ENCODE measurements at places on chromosomes 1 and 21.

- no peak for DNase-seq
Measured at GRCh38 chr1:101175466-101175865, 61.4 kb upstream of the S1PR1 start.

- DNase-seq, result no peak
Measured at GRCh38 chr1:234217316-234217840, 155.9 kb upstream of the COA6 start.

DNA sequence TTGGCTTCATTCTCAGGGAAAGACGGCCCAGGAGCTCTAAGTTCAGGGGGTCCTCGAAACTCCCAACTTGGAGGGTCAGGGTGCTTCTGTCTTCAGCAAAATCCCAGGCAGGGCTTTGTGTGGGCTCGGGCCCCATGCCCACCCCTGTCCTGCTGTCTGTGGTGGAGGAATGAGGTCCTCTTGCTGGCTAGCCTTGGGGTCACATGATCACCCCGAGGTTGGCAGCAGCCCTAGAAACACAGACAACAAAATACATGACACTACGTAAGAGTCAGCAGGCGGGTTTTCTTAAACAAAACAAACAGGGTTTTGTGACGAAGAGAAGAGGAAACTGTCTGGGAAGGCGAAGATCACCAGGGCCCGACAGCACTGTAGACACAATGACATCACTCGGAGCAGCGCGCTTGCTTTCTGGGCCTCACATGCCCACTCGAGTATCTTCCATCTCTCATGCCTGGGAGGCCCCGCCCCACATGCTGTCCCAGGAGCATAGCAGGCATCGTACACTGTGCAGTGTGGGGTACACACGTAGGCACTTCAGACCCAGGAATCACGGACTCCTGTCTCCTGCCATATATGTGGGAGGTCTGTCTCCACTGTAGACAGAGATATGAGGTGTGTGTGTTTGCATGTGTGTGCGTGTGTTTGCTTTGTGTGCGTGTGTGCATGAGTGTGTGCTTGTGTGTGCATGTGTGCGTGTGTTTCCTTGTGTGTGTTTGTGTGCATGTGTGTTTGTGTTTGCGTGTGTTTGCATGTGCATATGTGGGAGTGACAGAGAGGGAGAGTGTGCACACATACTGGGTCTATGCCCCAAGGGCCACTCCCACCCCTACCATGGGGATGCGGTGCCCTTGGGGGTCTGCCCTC, 94.7 kb downstream of the SIK1 start:
- no peak for DNase-seq

- DNase-seq, result no peak
Measured at GRCh38 chr1:109133815-109134214, 19.9 kb downstream of the ELAPOR1 start.

- DNase-seq, result no peak
Measured at GRCh38 chr1:24345334-24345733, 26.2 kb downstream of the GRHL3 start.

GRCh38 chr1:53681977-53682685, 56.8 kb downstream of the GLIS1 start:
- no peak for DNase-seq

- DNase-seq, result peak; percentile 65
Measured at GRCh38 chr1:151340870-151341754, 5.9 kb downstream of the RFX5 start.

GRCh38 chr1:243513726-243514491, 258.1 kb downstream of the SDCCAG8 start:
- DNase-seq, result peak; percentile 25

DNA sequence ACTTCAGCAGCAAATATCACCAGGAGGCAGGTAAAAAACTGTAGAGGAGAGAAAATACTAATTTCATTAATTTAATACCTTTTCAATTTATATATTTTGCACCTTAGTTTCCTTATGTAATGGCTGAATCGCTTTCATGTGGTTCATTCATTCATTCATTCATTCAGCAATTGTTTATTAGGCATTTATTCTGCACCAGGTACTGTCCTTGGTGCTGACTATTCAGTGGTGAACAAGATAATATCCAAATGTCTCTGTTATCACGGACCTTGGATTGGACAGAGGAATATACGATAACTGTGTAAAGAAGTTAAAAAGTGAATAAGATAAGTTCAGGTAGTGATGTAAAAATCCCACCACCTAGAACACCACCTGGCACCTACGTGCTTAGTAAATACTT, 28.8 kb downstream of the TSPAN2 start:
- no peak for DNase-seq

- no peak for DNase-seq
Measured at GRCh38 chr1:8276173-8276914, 41.6 kb upstream of the SLC45A1 start.

- DNase-seq, result no peak
Measured at GRCh38 chr21:40208948-40209345, 341.7 kb downstream of the PCP4 start.

DNA sequence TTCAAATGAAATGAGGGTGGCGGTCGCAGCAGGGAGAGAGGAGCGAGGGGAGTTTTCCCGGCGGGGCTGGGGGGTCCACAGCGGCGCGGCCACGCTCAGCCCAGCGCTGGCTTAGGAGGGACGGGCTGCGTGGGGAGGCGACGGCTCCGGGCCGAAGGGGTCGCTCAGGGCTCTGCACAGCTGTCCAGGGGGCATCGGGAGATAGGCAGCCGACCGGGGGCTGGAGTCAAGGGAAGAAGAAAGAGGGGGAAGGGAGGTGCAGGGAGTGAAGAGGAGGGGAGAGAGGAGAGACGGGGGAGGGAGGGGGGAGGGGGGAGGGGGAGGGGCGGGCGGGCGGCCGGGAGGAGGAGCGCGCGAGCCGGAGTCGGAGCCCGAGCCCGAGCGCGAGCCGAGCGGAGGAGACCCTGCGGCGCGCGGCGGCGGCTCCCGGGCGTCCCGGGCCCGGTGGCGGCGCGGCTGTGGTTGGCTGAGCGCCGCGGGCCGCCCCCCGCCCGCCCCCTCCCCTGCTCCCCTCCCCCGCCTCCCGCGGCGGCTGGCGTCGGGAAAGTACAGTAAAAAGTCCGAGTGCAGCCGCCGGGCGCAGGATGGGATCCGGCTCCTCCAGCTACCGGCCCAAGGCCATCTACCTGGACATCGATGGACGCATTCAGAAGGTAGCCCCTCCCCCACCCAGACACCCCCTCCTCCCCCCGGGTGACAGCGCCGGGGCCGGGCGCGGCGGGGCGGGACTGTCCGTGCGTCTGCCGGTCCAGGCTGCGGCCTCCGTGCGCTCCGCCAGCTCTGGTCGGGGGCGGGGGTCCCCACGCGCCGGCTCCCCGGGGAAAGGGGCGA, at the start of gene PDE9A:
TSS of gene PDE9A (plus strand) at position 391 of the 831 bp plus-strand sequence. CDS start at position 585, 194 bp downstream.
- no peak for DNase-seq

DNA sequence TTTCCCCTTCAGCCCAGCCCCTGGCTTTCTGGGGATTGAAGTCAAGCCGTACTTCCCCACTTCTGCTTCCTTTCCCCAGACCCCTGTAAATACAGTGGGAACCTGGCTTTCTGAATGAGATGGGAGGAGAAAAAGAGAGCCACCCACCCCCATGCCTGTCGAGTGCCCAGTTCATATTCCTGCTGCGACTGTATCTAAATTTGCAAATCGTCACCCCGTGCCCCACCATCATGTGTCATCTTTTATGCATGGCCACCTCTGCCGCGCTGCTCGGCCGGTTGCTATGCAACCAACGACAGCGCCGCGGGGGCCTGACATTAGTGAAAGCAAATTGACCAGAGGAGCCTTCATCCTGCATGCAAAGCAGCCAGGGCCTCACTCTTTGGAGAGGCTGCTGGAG, 143.0 kb downstream of the ELAVL4 start:
- no peak for DNase-seq

GRCh38 chr21:17964716-17965115, 145.6 kb upstream of the C21orf91 start:
- no peak for DNase-seq

- no peak for DNase-seq
Measured at GRCh38 chr1:2091611-2092604, 41.7 kb downstream of the PRKCZ start.

DNA sequence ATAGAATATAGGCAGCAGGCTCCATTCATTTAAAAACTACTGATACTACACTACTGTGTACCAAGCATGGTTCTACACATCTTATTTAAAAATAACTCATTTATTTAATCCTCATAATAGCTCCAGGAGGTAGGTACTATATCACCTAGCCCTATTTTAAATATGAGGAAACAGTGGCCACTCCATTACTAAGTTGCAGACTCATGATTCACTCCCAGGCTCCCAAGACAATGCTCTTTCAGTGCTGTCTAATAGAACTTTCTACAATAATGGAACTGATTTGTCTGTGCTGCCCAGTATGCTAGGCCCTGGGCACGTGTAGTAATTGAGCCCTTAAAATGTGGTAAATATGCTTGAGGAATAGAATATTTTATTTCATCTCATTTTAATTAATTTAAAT, 357.1 kb downstream of the LTN1 start:
- DNase-seq, result no peak

GRCh38 chr1:233959102-233959501, 54.6 kb downstream of the SLC35F3 start:
- DNase-seq, result no peak

- no peak for DNase-seq
Measured at GRCh38 chr1:53982034-53982762, 35.8 kb downstream of the LDLRAD1 start.

DNA sequence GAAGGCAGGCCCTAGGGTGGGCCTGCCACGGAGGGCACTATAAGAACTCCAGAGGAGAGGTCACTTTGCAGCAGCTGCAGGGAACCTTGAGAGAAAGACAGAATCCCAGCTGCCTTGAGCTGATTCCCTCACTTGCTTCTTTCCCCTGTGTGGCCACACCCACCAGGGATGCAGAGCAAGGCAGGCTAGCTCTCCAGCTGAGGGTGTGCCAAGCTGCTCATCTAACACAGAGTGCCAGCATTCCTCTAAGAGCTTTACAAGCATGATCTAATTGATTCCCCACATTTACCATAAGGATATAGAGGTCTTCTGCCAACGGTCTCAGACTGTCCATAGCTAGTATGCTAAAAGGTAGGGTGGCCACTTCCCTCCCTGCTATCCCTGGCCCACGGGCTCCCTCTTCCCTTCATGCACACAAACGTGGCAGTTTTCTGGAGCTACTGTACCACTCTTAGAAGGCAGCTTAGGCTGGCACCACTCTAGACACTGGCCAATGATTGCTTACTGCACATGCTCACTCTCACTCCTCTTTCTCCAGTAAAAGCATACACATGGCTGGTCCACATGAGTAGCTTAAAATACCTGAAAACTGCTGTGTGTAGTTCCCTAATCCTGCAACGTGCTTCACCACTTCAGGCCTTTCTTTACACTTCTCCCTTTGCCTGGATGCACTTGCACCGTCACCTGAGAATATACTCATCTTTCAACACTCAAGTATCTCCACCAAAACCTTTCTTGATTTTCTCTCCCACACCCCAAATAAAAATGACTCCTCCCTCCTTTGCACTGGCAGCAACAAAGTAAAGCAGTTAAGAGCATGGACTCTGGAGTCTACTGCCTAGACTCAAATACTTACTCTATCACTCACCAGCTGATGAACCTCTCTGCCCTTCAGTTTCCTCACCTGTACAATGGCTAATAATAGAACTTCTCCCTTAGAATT, 57.7 kb downstream of the DMAP1 start:
- DNase-seq, result no peak

- DNase-seq, result no peak
Measured at GRCh38 chr1:147272042-147272441, 29.6 kb downstream of the CHD1L start.

DNA sequence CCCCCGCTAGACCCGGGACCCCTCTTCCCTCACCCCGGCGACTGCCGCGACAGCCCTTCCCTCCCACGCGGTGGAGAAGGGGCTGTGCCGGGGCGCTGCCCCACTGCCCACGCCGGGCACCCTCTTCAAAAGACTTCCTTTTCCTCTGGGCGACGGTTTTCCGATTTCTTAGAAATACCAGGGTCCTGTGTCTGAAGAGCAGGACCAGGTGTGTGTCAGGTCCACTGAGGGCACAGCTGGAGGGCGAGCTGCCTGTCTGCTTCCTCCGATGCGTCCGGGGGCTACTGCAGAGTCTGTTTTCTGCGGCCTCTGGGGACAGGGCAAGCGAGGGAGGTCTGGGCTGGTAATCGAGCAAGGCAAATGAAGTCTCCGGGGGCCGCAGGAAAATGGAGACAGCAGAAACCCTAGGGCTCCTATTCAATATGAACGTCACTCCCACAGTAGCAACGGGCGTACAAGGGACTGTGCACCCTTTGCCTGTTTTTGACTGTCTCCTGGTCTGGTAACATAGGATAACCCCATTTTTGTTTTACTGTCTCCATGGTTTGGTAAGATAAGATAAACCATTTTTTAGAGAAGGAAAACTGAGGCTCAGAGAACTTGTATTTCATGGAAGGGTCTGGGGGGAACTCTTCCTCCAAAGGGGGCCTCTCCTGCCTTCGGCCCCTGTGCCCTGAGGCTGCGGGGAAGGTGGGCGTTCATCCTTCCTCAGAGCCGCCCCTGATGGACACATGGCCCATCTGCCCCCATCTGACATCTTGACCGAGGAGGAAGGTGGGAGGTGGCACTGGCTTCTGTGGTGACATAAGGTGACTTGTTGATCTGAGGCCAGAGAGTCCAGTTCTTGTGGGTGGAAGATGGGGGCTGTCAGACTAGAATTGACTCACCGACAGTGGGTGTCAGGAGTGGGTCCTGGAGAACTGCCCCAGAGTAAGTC, 970 bp downstream of the TNFRSF1B start:
- DNase-seq, result no peak

DNA sequence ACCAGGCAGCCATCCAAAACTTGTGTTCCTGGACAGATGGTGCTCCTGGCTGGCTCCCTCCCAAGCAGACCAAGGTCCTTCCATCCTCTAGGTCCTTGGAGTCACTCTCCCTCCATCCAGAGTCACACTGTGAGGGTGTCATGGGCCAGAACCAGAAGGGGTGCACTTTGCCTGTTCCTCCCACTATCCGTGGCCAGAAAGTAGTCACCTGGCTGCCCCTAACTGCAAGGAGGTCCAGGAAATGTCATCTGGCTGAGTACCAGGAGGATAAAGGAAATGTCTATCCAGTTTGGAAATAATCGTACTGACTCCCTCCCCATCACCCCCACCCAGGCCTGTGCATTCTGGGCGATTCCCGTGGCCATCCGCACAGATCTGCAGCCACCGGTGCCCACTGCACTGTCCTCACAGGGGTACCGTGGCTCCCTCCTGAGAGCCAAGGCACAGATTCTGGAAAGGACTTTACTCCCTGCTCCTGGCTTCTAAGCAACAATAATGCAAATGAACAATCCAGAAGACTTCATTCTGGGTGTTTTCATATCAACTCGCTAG, 253.2 kb downstream of the NPHP4 start:
- no peak for DNase-seq

DNA sequence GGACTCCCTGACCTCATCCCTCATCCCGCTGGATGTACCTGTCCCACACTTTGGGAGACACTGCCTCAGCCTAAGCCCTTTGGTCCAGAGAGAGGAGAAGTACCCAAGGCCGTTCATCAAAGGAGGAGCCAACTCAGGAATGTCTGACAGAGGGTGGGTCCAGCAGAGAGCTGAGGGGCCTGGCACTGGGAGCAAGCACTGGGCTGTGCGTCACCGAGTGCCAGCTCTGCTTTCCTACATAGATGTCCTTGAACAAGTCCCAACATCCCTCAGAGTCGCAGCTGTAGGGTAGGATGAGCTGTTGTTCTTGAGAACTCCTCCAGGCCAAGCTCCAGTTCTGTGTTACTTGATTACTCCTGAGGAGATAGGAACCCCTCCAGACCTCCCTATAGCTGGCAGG, 68.8 kb upstream of the ACOT11 start:
- DNase-seq, result no peak

Measured in HS-5 (cell line).